ENCODE measurements at places on chromosomes 6 and 20.

DNA sequence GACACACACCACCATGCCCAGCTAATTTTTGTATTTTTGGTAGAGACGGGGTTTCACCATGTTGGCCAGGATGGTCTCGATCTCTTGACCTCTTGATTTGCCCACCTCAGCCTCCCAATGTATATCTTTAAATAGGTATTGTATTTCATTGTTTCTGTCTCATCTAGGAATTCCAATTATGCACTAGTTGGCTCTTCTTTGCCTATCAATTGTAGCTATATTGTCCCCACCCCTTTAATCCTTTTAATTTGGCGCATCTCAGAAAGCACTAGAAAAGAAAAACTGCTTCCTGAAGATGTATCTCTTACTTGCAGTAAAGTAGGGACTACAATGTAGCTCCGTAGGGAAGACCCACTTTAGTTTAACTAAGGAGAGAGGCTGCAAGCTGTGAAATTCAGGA is 10.5 kb upstream of the MAVS start:
- no peak for DNase-seq

- DNase-seq, result no peak
Observed at GRCh38 chr6:24721461-24722215, 2.7 kb upstream of the C6orf62 start.

DNA sequence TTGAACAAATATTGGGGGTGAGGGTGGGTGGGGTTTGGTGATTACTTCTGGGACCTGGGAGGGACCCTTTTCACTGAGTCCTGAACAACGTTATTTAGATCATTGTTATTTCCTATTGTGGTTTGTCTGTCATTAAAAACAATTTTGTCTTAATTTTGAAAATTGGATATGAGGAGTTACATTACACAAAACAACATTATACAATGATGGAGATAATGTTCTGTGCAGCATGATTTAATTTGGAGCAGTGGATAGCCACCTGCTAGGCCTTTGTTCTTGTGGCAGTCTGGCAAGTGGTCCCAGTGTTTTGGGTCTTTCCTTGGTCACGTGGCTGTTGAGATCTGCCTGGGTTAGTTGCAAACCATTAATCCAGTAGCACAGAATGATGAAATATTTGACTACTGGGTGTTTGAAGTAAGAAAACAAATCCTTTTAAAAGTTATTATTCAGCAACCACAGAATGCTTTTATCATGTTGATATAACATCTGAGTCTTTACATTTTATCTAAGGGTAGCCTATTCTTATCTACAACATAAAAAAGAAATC is 172.8 kb downstream of the CDKAL1 start:
- no peak for DNase-seq

DNA sequence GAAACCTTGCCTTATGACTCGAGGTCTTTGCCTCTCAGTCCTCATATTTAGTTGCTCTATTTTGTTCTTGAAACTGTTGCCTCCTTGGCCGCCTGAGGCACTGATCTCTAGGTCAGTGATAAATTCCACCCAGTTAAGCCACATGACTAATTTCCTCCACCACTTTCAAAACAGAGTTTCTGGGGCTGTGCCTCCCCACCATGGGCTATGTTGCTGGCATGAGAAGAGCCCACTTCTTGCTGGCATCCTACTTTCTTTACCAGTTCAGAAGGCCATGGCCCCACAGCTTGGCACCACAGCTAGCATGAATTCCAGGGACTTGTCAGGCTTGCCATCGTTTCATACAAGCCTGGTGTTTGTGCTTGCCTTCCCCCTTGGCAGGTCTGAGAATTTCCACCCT is 361.4 kb upstream of the JAG1 start:
- no peak for DNase-seq

DNA sequence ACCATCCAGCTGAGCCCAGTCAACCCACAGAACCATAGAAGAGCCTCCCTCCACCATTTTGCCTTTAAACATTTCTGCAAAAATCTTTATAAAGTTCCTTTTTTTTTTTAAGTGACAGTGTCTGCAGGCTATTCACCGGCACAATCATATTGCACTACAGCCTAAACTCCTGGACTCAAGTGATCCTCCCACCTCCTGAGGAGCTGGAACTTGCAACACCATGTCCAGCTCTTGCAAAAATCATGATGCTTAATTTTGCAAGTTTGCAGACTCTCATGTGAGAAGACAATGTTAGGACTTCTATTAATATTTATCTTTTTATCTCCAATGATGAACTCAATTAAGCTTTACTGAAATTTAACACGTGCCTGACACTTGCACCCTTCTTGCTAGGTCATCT is 88.8 kb downstream of the INSM1 start:
- no peak for DNase-seq

GRCh38 chr6:40461643-40462042 is 125.5 kb downstream of the LRFN2 start:
- no peak for DNase-seq

GRCh38 chr6:13013681-13014503 is 297.3 kb downstream of the PHACTR1 start:
- DNase-seq, result no peak

DNA sequence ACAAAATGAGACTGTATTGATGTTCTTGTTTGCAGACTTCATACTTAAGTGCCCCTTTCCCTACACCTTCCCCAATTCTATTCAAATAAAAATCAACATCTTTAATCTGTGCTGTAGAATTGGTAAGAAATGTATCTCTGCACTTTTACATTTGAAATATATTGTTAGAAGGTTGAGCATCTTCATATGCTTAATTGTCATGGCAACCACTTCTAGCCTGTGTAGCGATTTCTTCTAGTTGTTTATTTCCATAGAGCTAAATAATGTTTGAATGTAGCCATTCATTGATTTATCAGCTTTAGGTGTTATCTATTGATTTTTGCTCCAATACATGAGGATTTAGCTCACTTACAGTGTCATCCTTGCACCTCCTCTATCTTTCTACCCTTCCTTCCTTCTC is 37.7 kb upstream of the ZNFX1 start:
- DNase-seq, result no peak

DNA sequence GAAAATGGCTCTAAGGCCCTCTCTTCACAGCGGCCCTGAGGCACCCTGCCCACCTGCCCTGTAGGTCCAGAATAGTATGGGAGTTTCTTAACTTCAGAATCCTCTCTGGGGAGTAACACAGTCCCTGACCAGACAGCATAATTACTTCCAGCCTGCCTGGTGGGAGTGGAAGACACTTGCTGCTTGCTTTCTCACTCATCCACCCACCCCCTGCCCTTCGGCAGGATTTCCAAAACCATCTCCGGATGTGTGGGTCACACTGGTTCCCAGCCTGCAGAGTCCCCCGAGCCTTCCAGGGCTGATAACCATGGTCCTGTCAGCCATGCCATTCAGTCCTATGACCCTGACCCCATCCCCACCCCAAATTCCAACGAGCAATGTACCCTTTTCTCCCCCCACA is 5.4 kb downstream of the SLC29A1 start:
- DNase-seq, result no peak

GRCh38 chr6:79762370-79762769 is 131.2 kb downstream of the SH3BGRL2 start:
- peak; percentile 7 for DNase-seq

DNA sequence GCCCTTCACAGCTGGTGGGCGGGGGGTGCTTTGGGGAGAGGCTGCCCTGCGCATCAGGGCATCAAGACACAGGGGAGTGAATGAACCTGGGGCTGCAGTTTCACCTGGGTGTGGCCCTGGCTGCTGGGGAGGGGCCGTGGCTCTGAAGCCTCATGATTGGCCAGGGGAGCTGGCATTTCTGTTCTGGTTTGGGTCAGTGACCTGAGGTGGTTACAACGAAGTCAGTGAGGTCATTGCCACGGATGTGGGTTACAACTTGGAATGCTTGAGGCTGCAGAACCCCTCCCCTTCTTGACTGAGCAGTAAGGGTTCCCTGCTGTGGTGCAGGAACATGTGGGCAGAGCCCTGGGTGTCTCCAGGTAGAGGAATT is 3.0 kb downstream of the TCEA2 start:
- DNase-seq, result peak; percentile 54

DNA sequence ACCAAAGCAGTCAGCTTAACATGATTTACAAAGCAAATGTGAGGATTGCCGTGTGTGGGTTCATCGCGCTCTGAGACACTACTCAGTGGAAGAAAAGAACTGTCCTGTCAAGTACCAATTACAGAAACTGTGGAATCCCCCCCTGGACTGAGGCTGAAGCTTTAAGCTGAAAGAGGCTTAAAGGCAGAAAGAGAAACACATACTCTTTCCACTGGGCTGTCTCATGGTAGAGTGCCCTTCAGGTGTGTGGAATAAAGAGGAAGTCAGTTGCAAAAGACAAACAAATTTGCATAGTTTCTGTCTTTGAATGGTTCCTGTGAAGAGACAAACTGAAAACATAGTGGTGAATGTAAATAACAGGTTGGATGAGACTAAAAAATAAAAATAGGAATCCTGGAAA is 560.4 kb upstream of the SYNCRIP start:
- no peak for DNase-seq

GRCh38 chr6:85405175-85405852 is 44.6 kb upstream of the NT5E start:
- no peak for DNase-seq

GRCh38 chr6:109799664-109800063 is 108.6 kb downstream of the FIG4 start:
- no peak for DNase-seq

DNA sequence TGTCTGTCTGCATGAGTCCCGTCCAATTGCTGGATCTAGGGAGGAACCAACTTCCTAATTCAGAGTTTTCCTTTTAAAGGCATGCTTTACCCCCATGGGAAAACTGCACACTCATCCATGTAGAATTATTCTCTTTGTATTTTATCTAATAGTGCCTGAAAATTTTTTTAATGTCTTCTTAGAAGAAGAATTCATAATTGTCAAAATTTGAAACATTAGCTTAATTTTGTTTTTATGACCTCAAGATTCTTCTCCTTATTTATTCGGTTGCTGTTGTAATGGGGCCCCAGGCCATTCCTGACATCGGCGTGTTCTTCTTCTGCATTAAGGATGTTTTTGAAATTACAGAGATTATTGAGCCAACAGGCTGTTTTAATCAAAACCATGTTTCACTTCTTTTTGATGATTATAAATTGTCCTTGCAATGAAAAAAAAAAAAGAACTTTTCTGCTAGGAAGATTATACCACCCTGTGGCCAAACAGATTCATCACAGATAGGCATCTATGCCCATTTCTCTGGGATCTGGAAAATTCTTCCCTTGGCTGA is 100.3 kb downstream of the ZNF217 start:
- DNase-seq, result no peak

DNA sequence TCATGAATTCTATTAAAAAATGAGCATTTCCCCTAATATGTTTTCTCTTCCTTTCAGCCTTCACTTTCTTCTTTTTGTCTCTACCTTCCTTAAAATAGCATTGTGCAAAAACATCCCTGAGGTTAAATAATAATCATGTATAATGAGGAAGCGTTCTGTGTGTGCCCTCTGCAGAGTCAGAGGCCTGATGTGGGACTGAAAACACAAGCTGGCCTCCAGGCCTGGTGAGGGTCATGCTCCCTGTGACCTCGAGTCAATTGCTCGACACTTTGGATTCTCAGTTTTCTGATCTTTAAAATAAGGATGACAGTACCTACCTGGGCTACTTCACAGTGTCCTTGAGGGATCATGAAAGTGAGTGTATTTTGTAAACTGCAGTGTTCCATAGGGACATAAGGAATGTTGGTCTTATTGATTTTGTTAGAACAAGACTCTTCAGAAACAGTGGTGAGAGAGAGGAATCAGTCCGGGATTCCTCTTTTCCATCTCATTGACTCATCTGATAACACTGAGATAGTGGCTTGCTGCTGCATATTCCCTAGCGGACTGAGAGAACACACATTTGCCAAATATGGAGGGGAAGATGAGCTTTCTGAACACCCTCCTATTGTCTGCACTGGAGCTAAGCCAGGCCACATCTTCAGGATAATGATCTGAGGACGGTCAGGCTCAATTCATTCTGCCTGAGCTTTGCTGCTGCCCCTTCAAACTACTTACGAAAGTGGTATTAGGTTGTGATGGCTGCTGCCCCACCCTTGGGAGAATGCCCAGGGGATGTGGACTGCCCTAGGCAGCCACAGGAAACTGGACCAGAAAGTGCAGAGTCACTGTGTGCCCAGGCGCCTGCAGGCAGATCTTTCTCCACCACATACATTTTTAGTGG is 39.6 kb upstream of the PDE7B start:
- DNase-seq, result peak; percentile 73
